CD4-positive, alpha-beta T cell (primary cell): ENCODE measurements at places on chromosomes 6 and 20.

DNA sequence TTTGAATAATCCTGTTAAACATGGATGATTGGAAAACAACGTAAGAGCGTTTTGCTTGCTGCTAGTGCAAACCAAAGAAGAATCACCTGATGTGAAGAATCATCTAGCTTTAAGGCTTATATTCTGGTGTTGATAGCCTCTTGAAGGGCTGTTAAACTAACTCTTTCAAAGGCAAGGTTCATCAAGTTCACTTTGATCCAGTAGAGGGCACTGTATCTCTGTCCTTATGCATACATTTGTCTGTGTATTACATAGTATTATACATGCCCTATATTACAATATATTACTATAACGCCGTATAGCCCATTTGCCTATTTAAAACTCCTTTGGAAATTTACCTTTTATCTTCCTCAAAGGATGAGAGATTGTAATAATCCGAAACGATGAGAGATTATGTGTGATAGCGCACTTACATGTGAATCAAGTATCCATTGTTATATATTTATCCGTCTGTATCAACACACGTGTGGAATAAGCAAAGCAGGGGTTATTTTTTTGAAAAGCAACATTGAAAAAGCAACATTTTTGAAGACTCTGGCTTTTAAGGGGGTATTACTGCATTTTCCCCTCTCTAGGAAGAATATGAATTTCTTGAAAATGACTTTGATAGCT is 50.8 kb upstream of the NRN1 start:
- DNase-seq = no peak

- DNase-seq = no peak
Observed at GRCh38 chr6:136535017-136535765, 15.0 kb downstream of the MAP7 start.

DNA sequence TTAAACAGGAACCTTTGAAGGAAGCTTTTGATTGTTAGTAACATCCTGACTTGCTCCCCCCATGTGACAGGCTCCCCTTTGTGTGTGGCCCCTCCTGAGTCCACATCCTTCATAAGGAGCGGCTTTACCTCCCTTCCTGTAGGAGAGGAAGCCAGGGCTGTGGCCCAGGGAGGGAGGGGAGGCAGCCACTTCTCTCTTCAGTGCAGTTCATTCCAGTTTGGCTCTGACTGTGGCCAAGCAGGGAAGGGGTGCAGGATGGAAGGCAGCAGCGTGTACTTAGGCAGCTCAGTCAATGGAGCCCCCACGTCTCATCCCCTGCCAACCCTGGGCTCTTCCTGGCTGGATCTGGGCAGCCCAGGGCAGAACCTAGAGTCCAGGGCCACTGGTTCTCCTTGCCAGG is 295.2 kb downstream of the QKI start:
- no peak for DNase-seq

GRCh38 chr6:132684272-132684671 is 25.3 kb upstream of the TAAR1 start:
- DNase-seq = no peak

DNA sequence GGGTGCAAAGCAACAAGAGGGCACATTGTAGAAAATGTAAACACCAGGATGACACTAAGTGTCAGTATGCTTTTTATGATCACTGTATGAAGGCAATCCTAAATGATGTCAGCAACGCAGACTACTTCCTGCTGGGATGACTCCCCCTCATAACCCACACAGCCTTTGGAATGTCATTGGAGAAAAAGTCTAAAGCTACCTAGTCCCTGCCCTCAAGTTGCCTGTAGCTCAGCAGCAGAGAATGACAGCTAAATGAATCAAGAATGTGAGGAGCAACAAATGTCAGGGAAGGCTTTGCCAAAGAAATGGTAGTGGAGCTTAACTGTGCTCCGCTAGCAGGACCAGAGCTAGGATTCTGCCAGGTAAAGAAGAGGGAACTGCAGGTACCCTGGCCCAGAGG is 555.6 kb downstream of the CD83 start:
- DNase-seq = no peak
